ENCODE measurements at places on chromosomes 1 and 21.
A peak's percentile ranks its signal among the peaks of the same experiment; 100 is the strongest.

DNA sequence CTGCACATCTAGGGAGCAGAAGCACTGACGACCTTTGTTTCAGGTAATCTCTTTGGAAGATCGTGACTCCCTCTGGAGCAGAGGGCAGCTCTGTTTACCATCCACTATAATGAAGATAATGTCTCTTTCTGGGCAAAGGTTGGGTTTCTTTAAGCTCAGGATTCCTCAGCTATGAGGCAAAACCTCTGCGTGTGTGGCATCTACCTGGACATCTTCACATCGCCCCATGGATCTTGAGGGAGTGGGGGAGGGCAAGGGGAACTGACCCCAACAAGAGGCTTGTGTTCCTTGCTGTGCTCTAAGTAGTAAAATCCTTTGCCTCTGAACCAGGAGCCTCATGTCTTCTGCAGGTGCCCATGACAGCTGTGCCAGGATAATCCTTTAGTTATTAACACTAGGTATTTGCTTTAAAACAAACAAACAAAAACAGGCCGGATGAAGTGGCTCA is 19.6 kb downstream of the SPATA45 start:
- DNase-seq = no peak

DNA sequence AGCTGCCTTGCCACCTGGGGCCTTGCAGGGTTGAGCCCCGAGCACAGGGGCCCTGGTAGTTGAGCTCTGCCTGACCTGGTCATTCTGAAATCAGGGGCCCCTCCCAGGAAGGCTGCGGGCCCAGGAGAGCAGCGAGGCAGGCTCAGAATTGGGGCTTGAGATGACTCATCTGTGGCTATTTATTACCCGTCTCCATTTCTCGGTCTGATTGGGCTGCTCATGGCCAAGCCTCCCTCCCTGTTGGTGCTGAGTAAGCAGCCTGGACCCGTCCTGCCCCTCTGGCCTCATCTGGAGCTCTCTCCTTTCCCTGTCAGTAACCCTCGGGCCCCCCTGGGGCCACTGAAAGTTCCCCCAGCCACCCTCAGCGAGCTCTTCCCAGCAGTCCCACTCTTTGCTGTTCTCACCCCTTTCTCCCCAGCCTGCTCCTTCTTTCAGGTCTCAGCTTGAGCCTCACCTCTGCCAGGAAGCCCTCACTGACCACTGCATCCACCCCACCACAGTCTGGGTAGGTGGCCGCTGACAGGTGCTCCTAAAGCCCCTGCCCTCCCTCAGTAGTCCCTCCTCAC is 11.0 kb upstream of the TNFRSF8 start:
- peak; percentile 88 for DNase-seq

DNA sequence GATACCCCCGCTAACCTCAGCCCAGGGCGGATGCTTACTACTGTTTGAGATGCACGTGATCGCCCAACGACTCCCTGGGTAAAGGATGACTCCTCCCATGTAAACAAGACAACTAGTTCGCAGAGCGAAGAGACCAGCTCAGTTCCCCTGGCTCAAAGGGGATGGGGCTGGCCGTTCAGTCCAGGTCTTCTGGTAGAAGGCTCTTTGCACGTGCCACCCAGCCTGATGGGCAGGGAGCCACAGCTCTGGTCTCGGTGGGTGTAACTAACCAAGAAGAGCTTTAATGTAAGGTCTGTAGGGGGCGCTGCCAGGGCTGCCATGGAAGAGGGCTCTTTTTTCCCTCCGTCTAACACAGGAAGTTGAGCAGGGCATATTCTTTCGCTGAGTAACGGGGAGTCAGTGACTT is 49.4 kb upstream of the PARP1 start:
- peak; percentile 52 for DNase-seq

- no peak for DNase-seq
Observed at GRCh38 chr1:201138311-201138840, 11.4 kb upstream of the ASCL5 start.

DNA sequence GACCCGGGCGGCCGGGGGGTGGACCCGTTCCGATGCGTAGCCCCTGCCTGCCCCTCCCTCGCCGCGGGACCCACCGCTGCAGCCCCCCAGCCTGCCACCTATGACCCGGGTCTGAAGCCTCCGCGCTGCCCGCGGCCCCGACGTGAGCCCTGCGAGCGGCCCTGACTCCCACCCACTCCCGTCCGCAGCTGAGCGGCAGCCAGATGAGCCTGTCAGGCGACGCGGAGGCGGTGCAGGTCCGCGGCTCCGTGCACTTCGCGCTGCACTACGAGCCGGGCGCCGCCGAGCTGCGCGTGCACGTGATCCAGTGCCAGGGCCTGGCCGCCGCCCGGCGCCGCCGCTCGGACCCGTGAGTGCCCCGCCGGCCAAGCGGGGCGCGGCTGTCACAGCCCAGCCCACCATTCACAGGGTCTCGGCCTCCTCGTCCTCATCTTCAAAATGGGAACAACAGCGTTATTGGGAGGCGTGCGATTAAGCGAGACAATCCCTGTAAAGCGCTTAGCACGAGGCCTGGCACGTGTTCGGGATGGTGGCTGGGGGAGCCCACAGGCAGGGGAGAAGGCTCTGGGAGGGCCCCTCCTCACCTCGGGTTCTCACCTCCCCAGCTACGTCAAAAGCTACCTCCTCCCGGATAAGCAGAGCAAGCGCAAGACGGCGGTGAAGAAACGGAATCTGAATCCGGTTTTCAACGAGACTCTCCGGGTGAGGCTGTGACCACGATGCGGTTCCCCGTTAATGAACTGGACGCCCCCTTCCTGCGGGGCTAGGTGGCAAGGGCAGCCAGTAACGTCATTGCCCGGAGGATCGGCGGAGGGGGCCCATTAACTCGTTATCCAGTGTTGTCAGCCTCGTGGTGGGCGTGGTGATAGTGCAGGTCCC is 8.2 kb downstream of the SYTL1 start:
- peak; percentile 66 for DNase-seq

DNA sequence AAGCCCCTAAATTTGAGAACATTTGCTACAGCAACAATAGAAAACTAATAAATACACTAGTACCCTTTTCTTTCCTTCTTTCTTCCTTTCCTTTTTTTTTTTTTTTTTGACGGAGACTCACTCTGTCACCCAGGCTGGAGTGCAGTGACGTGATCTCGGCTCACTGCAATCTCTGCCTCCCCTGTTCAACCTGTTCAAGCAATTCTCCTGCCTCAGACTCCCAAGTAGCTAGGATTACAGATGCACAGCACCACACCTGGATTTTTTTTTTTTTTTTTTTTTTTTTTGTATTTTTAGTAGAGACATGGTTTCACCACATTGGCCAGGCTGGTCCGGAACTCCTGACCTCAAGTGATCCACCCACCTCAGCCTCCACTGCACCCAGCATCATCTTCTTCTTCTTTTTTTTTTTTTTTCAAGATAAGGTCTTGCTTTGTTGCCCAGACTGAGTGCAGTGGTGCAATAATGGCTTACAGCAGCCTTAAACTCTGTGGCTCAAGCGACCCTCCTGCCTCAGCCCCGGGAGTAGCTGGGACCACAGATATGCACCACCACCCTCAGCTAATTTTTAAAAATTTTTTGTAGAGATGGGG is 19.6 kb upstream of the CBR3 start:
- DNase-seq = no peak

DNA sequence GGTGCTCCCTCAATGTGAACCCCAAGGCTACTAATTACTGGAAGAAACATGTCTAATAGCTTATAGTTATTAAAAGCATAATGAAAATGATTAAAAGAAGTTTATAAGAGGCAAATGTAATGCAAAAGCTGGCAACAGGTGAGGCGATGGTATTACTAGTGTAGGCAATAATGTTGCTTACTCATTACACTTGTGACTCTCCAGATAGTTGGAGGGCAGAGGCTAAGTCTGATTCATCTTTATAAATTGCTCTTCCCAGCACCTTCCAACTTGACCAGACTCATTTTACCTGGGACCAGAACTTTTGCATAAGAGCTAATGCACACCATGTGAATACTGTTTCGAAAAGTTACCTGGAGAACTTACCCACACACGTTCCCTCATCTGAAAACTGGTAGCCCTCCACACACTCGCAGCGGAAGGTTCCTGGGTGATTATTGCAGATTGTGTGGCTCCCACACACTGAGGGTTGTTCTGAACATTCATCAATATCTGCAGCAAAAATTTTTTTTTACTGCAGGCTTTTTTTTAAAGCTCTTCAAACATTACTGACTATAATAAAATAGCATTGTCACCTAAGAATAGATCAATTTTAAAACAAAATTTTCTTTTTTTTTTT is 48.0 kb downstream of the NID1 start:
- peak; percentile 66 for DNase-seq

GRCh38 chr1:145805057-145805456 is 18.8 kb downstream of the RNF115 start:
- no peak for DNase-seq

- no peak for DNase-seq
Observed at GRCh38 chr21:45379171-45379900, 25.6 kb upstream of the COL18A1 start.

- DNase-seq = peak; percentile 32
Observed at GRCh38 chr1:180271272-180272255, 41.5 kb downstream of the LHX4 start.

GRCh38 chr1:153357076-153357852 is 390 bp upstream of the S100A9 start:
- DNase-seq = no peak

GRCh38 chr1:169707912-169708604 is 3.4 kb downstream of the SELL start:
- no peak for DNase-seq

GRCh38 chr1:204376465-204376864 is 16.7 kb upstream of the PLEKHA6 start:
- no peak for DNase-seq

GRCh38 chr1:172902861-172903381 is 147.8 kb downstream of the TNFSF18 start:
- peak; percentile 93 for DNase-seq

- DNase-seq = no peak
Observed at GRCh38 chr1:83799594-83799993, 199.3 kb downstream of the TTLL7 start.

- DNase-seq = no peak
Observed at GRCh38 chr1:216722821-216723220, 408 bp downstream of the ESRRG start.

GRCh38 chr1:20552728-20553445 is 514 bp downstream of the FAM43B start:
- no peak for DNase-seq

- DNase-seq = no peak
Observed at GRCh38 chr1:234488054-234489006, 9.4 kb upstream of the TARBP1 start.

- DNase-seq = peak; percentile 57
Observed at GRCh38 chr1:214840356-214840755, 237.4 kb downstream of the CENPF start.
